Urinary bladder (tissue), 4 donors: ENCODE measurements at places on chromosomes 2 and 18. TPM values are rescaled to one million over a fixed set of nuclear protein-coding genes. Genes with fewer than 3 reads are reported as not detected.

The ATP8B1 gene
- 20.1 TPM for polyA plus RNA-seq

The DUSP2 gene
- polyA plus RNA-seq: 18.1 TPM

DNA sequence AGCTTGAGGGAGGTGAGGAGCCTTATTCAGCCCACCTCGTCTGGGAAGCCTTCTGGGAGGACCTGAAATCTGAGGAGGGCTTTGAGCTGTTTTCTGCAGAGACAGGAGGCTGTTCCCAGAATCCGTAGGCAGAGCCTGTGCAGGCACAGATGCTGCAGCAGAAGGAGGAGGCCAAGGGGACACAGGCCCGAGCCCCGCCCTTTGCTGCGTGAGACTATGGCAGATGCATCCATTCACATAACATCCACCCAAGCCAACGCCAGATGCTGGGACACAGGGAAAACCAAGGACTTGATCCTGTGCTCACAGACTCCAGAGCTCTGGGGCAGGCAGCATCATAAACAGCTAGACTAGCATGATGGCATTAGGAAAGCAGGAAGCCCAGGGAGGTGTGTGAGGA lies 98.2 kb downstream of the KCNF1 start:
- DNase-seq: no peak

DNA sequence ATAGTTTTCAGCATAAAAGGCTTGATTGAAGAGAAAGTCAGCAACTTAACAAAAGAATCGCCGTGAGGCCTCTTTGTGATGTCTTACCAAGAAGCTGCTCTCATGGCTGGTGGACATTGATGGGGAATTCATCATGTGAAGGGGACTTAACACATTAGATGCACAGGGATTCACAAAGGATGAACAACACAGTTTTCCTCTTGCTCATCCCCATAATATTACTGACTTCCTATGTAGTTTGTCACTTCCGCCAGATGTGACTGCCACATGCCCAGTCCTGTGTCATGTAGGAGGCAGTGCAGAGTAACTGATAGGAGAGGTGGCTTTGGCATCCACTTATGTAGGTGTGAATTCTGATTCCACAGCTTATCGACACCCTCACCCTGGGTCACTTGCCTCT lies 232.6 kb upstream of the LYPD1 start:
- DNase-seq: no peak

GRCh38 chr2:235563056-235563910 lies 69.4 kb downstream of the AGAP1 start:
- DNase-seq: no peak

The CCDC85A gene
- 4.1 TPM for polyA plus RNA-seq

GRCh38 chr2:238418999-238419546 lies 7.7 kb upstream of the ASB1 start:
- no peak for DNase-seq

The FZD7 gene
- 92.2 TPM for polyA plus RNA-seq

The NCKAP5 gene
- polyA plus RNA-seq: 0.32 TPM

DNA sequence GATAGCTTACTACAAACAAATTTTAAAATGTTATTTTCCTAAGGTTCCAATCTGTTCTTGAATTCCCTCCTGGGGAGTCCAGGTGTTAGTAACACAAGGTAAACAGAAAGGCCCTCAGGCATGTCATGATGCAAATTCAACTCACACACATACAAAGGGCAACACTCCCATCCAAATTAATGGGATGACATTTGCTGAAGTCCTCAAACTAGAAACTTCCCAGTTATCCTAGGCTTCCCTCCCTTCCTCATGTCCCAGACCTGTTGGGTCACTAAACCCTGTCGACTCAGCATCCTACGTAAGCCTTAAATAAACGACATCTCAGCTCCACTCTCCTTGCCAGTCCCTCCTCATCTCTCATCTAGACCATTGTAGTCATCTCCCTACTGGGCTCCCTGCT lies 85.1 kb downstream of the GREB1L start:
- DNase-seq: no peak

- no peak for DNase-seq
Measured at GRCh38 chr2:43482961-43483360, 112.9 kb downstream of the THADA start.

DNA sequence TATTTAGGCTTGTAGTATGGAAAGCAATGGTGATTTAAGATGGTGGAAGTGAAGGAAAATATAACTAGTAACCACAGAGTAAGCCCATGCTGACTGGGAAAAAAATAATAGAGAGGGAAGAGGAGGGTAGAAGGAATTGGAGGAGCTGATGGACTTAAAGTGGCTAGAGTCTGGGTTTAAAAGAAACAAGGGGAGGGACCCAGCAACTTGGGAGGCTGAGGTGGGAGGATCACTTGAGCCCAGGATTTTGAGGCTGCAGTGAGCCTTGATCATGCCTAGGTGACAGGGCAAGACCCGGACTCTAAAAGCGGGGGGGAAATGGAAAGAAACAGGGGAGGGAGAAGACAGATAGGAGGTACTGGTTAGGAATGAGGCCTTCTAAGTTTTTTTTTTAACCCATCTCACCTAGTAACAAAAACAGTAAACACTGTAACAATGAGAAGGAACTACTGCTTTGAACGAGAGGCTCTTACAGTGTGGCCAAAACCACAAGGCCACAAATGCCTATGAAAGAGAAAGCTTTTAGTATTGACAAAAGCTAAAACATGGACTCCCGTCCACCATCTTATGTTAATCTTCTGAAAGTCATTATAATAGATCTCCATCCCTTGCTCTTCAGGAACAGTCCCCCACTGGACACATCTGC lies 26.6 kb downstream of the METTL8 start:
- DNase-seq: no peak

The ONECUT2 gene
- polyA plus RNA-seq: under 0.01 TPM

DNA sequence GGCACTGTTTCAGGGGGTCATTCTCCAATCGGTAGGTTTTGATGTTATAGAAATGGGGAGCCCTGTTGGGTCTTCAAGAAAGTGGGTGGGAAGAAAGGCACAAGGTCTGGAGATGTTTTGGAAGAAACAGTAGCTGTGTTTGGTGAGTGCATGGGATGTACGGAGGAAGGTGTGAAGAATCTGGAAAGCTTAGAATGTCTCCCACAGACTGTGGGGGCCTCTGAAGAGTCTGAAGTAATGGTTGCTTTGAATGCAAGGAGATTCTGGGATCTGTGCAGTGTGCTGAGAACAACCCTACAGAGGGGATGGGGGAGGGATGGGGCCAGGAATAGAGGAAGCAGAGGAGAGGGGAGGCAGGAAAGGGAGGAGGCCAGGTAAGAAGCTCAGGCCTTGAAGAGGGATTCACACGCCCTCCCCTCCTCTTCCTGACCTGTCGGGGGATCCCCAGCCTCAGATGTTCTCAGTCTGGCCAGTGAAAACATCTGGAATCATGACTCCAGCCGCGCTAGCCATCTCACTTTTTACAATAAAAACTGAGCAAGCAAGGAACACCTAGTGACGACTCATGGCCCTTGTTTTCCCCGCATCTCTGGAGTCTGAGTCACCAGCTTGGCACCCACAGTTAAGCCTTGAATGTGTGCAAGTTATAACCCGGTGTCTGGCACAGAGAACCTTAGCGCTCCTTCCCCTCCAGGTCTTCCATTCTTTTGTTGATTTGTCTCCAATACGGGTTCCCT lies 74.2 kb downstream of the SH3BP4 start:
- no peak for DNase-seq

DNA sequence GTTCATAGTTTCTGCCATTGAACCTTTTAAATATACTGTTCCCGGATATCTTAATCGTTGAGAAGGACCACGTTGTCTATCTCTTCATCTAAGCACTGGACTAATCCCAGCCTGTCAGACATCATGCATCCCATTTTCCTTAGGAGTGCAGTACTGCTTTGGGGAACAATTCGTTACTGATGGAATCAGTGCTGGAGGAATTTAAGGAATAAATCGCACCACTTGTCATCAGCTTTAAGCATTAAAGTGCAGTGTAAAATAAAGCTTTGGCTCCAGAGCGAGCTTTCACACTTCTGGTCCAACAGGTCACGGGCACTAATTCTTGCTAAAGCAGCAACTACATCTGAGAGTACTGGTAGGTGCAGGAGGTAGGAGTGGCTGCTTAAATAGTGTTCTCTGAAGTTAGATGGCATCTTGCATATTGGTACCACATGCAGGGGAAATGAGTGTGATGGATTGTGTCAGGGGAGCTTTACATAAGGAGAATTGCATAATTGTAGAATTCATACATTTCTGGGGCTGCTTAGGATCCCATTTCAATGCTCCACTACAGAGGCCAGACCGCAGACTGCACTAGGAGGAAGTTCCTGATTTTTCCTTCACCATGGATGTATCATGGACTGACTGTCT lies 105.7 kb upstream of the RASGRP3 start:
- no peak for DNase-seq

The HOXD8 gene
- polyA plus RNA-seq: 7.0 TPM

- DNase-seq: no peak
Measured at GRCh38 chr2:235725016-235725489, 231.2 kb downstream of the AGAP1 start.

The LPIN2 gene
- 17.6 TPM for polyA plus RNA-seq

The KCNE4 gene
- polyA plus RNA-seq: 37.0 TPM

GRCh38 chr18:23835506-23835905 lies 146.3 kb downstream of the LAMA3 start:
- no peak for DNase-seq

The LHCGR gene
- 0.14 TPM for polyA plus RNA-seq

The QPCT gene
- polyA plus RNA-seq: 11.4 TPM

The NT5C1B gene
- 0.04 TPM for polyA plus RNA-seq

DNA sequence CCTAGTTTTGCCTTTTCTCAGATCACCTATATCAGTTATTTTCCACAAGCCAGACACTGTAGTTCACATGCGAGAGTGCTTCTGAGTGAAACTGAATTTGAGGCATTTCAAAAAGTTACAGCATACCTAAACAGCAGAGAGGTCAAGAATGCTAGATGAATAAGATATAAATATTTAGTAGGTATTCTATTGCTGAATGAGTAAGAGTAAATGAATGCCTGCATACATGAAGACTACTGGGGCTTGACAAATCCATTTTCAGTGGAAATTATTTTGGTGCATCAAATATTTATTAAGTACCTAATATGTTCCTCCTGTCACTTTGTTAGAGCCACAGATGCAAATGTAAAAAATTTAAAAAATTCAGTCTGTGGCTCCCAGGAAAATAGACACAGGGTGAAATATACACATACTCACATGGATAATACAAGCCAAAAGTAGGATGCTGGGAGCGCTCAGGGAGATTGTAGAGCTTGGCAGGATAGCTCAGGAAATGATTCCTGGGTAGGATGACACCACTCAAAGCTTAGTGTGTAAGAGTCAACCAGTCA lies 27.6 kb upstream of the CDC42EP3 start:
- DNase-seq: no peak

DNA sequence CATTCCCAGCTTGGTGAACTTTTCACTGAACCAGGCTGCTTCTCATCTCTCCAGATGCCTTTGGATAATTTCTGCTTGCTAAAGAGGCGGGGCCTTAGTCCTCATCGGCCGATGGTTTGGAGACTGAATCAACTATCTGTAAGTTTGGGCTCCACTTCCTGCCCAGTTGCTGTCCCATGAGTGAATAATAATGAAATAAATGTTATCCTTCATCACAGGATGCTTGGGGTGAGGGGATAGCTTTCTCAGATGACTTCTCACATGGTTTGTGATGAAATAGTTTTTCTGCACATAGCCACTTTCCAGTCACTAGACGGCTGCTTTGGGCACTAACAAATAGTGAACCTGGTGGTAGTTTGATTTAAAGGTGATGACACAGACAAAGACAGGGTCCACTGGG lies 376.6 kb upstream of the TRIB2 start:
- no peak for DNase-seq

The SPP2 gene
- polyA plus RNA-seq: not detected

DNA sequence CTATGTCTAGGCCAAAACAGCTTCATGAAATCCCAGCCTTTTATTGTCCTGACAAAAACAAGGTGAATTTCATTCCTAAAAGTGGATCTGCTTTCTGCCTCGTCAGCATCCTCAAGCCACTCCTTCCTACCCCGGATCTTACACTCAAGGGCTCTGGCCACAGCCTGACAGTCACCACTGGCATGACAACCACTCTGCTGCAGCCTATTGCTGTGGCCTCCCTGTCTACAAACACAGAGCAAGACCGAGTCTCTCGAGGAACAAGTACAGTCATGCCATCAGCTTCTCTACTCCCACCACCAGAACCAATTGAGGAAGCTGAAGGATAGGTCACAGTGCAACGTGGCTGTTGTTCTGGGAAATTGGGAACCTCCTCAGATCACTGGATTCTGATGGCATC lies 106.1 kb downstream of the ICA1L start:
- peak; percentile 10 for DNase-seq

The UGT1A8 gene
- 0.56 TPM for polyA plus RNA-seq

The SERPINB12 gene
- polyA plus RNA-seq: not detected

DNA sequence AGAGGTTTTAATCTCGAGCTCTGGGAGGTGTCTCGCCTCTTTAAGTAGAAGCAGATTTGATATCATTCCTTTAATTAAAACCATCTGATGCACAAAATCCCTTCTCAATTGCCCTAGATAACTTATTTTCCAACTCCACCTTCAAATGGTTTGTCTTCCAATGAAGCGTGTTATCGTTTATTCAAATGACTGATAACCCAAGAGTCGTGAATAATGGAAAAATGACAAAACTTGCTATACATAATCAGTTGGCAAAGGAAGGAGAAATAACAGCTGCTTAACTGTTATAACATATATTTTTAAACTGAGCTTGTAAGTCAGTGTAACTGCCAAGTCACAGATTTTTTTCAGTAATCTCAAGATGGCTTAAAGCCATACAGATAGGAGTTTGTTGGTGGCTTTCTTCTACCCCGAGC lies 144.6 kb downstream of the QPCT start:
- no peak for DNase-seq

GRCh38 chr2:37340637-37341036 lies 3.8 kb upstream of the QPCT start:
- no peak for DNase-seq

DNA sequence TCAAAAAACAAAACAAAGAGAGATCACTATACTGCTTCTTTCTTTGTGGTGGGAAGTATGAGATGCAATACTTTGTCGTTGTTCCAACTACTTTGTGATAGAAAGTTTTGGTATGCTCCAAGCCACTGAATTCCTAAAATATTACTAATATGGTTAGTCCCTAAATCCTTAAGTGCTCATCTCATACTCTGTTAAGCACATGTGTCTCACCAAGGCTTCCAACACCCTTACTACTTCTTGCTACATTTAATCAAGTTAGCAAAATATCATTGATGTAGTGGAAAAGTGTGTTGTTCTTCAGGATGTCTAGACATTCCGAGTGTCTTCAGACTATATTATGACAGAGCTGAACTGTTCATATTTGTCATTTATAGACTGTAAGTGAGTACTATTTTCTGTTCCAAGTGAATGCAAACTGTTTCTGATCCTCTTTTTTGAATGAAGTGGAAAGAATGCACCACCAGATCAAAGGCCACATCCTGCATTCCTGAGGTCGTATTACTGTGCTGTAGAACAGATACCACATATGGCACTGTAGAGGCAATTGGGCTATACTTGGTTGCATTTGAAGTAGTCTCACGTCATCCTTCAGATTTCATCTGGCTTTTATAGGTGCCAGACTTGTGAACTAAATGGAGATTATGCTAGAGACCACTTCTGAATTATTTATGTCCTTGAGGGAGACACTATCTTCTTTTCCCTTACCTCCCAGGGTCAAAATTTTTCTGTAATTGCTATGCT lies 298.4 kb upstream of the ZNF521 start:
- no peak for DNase-seq
